Fibroblast of skin of right biceps (primary cell): ENCODE measurements at places on chromosomes 6 and 20.
A peak's percentile ranks its signal among the peaks of the same experiment; 100 is the strongest.

GRCh38 chr6:131161987-131162386 is 26.7 kb downstream of the AKAP7 start:
- no peak for DNase-seq

- no peak for DNase-seq
Measured at GRCh38 chr20:49478266-49478665, 4.2 kb downstream of the KCNB1 start.

GRCh38 chr20:64023361-64024140 is 12.4 kb upstream of the C20orf204 start:
- no peak for DNase-seq

DNA sequence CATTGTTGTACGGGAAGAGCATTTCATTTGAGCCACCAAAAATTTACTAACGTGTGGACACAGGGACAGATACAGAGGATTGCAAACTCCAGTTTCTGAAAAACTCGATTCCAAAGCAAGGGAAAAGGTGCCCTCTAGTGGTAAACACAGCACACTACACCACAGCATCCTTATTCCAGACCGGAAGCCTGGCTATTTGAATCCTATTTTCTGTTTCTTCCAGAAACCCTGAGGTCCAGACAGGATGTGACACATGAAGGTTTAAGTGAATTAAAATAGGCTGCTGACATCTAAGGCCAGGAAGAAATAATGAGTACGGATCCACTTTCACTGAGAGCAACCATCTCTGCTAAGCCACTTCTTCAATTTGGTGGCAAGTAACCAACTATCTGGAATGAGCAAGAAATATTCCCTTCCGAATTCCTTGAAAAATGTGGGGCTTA is 31.8 kb upstream of the GMPR start:
- DNase-seq = peak; percentile 92

DNA sequence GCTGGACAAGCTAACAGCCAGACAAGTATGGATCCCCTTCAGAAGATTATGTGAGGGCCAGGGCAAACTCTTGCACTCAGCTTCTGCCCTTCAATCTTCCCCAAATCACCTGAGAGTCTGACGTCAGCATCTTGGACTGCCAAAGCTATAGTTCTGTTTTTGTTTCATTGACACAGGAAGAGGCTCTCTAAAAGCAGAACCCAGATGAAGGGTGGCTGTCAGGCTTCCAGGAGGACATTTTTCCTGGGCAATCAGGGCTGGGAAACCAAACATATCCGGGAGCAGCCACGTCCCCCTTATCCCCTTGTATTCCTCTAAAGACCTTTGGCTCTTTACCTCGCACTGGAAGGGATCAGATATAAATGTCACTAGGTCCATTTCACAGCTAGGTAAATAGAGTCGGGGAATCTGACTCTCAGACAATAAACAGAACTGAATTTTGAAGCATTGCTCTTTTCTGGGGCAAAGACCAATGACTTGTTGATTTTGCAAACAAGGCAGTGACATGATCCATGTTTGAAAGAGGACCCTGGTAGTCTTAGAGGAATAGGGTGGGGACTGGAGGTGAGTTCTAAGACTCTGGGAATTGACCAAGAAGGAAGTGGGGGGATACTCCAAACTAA is 13.3 kb downstream of the MAFB start:
- no peak for DNase-seq

- no peak for DNase-seq
Measured at GRCh38 chr20:10137533-10137932, 81.1 kb upstream of the SNAP25 start.

- peak; percentile 94 for DNase-seq
Measured at GRCh38 chr6:36350681-36351571, 14.2 kb upstream of the BNIP5 start.

- DNase-seq = peak; percentile 71
Measured at GRCh38 chr6:30544666-30545272, 11.5 kb downstream of the GNL1 start.

DNA sequence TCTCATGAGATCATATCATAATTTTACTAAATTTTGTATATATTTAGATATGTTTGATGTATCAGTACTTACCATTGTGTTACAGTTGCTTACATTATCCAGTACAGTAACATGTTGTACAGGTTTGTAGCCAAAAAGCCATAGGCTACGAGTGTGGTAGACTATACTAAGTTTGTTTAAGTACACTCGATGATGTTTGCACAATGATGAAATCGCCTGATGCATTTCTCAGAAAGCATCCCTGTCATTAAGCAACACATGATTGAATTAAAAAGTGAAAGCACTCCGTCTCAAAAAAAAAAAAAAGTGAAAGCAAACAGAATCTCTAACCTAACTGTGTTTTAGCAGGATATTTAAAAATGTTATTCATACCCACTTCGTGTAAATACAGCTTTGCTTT is 104.9 kb upstream of the TFAP2D start:
- DNase-seq = no peak

GRCh38 chr6:112934433-112935327 is 587.5 kb downstream of the RFPL4B start:
- DNase-seq = no peak

GRCh38 chr6:47663462-47664216 is 34.7 kb upstream of the ADGRF4 start:
- no peak for DNase-seq

GRCh38 chr20:13953227-13953626 is 37.2 kb downstream of the SEL1L2 start:
- no peak for DNase-seq

GRCh38 chr6:9543649-9544048 is 871.2 kb downstream of the TFAP2A start:
- DNase-seq = peak; percentile 3

GRCh38 chr20:33908336-33908735 is 85.4 kb upstream of the RALY start:
- DNase-seq = peak; percentile 47

DNA sequence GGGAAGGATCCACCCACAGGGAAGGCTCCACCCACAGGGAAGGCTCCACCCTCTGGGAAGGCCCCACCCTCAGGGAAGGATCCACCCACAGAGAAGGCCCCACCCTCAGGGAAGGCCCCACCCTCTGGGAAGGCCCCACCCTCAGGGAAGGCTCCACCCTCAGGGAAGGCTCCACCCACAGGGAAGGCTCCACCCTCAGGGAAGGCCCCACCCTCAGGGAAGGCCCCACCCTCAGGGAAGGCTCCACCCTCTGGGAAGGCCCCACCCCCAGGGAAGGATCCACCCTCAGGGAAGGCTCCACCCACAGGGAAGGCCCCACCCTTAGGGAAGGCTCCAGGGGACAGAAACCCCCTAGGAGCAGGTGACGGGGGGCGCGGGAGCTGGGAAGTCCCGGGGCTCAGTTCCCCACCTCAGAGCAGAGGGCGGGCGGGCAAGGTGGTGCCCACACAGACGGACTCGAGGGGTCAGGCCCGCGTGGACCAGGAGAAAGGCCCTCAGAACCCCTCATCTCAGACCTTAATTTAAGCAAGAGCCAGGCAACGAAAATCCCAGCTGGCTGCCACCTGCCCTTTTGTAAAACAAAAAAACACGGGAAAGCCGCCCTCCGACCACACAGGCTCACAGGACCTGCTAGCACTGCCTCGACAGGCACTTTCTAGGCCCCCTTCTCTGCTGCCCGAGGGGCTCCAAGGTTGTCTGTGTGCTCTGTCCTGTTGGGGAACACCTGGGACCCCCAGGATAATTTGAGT is 39.7 kb downstream of the KCNQ2 start:
- DNase-seq = peak; percentile 17

DNA sequence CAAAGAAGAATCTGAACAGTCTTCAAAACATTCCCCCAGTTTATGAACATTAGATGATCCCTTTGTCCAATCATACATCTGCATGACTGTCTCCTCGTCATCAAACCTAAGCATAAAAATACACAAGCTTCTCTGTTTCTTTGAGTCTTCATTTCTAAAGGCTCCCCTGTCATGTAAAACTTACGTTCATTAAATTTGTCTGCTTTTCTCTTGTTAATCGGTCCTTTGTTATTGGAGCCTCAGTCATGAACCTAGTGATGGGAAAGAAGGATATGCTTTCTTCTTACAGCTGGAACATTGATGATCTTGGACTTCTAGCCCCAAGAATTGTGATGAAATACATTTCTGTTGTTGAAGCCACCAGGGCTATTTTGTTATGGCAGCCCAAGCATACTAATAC is 18.0 kb upstream of the RIPOR2 start:
- DNase-seq = no peak

GRCh38 chr20:4483486-4483885 is 238.2 kb upstream of the PRND start:
- DNase-seq = peak; percentile 80

DNA sequence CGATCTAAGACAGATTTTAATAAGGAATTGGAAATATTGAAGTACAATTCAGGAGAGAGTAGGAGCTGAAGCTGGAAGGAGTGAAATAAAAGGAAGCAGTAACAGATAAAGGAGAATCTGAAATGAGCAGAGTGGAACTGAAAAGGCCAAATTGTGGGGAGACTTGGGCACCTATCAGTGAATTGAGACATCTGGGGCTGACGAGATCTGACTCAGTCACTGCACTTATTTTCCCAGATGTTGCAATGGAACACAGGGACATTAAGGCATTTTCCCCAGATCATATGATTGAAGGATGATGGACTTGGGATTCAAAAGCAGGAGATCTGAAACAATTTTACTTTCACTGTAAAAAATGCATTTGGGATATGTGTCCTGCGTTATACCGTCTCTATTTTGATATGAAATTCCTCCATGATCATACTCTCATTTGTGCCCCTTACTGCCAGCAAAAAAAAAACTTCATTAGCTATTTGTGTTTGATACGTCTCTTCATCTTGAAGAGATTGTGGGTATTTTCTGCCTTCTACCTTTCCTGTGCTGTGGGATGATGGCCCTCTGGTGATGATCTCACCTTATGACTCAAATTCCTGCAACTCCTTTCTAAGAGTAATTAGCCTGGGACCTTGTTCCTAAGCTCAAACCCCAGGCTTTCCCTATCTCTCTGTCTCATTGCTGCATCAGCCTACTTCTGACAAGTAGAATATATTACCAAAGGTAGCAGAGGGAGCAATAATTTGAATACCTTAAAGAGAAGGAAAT is 278.5 kb upstream of the MAN1A1 start:
- peak; percentile 58 for DNase-seq
